IPS DF 6.9 (cell line): ENCODE measurements at places on chromosomes 1 and 21.

DNA sequence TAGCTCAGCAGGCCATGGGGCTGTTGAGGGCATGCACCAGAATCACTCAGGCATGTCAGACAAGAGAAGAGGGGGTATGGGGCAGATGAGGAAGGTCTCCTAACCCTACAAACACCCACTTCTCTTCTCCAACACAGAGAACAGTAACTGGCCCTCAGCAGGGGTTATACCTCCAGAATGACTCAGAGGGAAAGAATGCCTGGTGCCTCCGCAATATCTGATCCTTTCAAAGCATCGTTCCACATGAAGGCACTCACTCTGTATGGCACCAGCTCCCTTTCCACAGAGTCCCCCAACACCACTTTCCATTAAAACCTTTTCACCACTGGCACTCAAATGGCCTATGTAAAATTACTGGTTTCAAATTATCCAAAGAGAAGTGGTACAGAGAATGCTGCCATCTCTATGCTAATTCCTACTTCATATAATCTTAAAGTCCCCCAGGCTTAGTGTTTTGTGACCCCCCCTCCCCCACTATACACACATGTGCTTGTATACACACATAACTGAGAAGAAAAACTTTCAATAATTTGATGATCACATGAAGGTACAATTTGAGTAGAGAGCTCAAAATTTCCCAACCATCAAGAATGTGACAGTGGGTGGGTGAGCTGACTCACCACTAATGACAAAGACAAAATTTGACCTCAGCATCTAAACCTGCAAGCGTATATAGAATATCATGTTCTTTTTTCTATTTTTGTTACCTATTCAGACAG lies 91.5 kb downstream of the SIPA1L2 start:
- no peak overlapping the region for H3K4me3 ChIP-seq
- no peaks in the 10 kb centered on the region for H3K27me3 ChIP-seq
- H3K36me3 ChIP-seq, result no peaks in the 10 kb centered on the region
- peak; percentile 45 for DNase-seq

DNA sequence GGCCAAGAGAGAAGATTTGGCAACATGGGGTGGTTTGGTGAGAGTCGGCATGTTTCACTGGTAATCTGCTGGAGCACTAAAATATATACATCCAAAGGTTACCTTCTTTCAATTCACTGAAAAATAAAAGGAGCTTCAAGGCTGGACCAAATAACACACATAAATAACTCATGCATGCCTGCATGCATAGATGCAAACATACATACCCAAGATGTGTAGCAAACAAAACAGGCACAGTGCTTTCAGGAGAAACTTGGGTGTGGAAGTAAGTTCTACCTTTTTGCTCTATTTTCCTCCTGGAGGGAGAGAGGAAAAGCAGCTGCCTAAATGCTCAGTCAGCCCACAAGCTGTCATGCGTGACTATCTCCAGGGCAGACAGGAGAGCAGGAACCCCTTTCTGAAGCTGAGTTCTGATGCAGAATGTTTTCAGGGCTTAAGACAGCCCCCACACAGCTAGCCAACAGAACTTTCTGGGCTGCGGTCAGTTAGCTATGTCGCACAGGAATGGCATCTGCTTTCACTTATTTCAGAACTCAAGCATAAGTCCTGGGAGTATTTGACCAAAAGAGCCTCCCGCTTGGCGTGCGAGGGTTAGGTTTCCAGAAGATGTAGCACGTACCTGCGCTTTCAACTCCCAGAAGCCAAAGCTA lies 166.2 kb downstream of the TOMM20 start:
- no peak overlapping the region for H3K27ac ChIP-seq
- peaks cover 5% of the 10 kb centered on the region; the same call in 1 of the 2 replicates for H3K4me1 ChIP-seq
- no peaks in the 10 kb centered on the region for H3K27me3 ChIP-seq
- no peak for DNase-seq
- H3K4me3 ChIP-seq, result no peak overlapping the region
- H3K36me3 ChIP-seq, result no peaks in the 10 kb centered on the region

DNA sequence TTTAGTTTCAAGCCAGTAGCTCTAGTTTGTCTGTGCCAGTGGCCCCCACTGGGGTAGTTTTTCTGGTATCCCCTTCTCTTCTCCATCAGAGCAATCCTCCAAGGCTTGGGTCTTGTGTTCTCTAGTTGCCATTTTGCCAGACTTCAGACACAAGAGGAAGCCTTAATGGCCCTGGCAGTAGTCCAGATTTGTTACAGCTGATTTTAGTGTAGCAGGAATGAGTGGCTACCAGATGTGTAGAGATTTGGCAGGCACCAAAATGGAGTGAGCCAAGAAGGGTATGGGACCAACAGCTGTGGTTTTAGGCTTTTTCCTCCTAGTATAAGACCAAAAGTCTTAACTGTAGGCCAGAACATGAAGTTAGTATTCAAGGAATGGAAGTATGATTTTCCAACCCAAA lies 56.8 kb downstream of the ACP6 start:
- H3K4me3 ChIP-seq, result no peak overlapping the region
- H3K27me3 ChIP-seq, result no peaks in the 10 kb centered on the region
- DNase-seq, result no peak
- H3K36me3 ChIP-seq, result peaks cover 9% of the 10 kb centered on the region; the same call in 1 of the 2 replicates

- H3K4me3 ChIP-seq, result no peak overlapping the region
- no peak overlapping the region for H3K27ac ChIP-seq
- H3K4me1 ChIP-seq, result peaks cover 5% of the 10 kb centered on the region; the same call in 1 of the 2 replicates
- H3K36me3 ChIP-seq, result no peaks in the 10 kb centered on the region
- H3K27me3 ChIP-seq, result peaks cover 1% of the 10 kb centered on the region; the same call in 1 of the 2 replicates
Measured at GRCh38 chr1:25712299-25712970, 87.6 kb upstream of the SELENON start.

DNA sequence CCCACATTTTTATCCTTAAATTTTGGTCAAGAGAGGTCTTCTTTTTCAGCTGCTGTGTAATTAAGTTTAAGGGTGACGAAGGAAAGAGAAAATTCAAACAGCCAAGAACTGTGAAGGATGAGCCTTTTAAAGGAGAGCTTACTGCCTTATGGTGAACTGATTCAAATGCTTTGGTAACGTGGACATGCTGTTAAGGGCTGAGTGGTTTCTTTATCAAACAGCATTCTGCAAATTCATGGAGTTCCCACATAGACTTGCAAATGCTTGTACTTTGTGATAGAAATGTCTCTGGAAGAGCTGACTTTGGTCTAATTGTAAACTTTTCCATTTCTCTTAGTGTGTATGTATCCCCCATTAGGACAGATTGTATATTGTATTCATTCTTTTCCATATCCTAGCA lies 93.8 kb downstream of the CHD1L start:
- DNase-seq, result peak; percentile 16
- H3K4me3 ChIP-seq, result no peak overlapping the region
- no peaks in the 10 kb centered on the region for H3K4me1 ChIP-seq
- H3K27me3 ChIP-seq, result no peaks in the 10 kb centered on the region
- H3K36me3 ChIP-seq, result no peaks in the 10 kb centered on the region
- no peak overlapping the region for H3K27ac ChIP-seq

- H3K27ac ChIP-seq, result no peak overlapping the region
- no peak overlapping the region for H3K4me3 ChIP-seq
Measured at GRCh38 chr1:12067900-12068821, 5.1 kb downstream of the TNFRSF8 start.

- H3K27ac ChIP-seq, result no peak overlapping the region
- H3K27me3 ChIP-seq, result no peaks in the 10 kb centered on the region
- H3K4me1 ChIP-seq, result peaks cover 2% of the 10 kb centered on the region; the same call in 1 of the 2 replicates
- DNase-seq, result no peak
Measured at GRCh38 chr1:228166170-228166936, 749 bp downstream of the IBA57 start.

DNA sequence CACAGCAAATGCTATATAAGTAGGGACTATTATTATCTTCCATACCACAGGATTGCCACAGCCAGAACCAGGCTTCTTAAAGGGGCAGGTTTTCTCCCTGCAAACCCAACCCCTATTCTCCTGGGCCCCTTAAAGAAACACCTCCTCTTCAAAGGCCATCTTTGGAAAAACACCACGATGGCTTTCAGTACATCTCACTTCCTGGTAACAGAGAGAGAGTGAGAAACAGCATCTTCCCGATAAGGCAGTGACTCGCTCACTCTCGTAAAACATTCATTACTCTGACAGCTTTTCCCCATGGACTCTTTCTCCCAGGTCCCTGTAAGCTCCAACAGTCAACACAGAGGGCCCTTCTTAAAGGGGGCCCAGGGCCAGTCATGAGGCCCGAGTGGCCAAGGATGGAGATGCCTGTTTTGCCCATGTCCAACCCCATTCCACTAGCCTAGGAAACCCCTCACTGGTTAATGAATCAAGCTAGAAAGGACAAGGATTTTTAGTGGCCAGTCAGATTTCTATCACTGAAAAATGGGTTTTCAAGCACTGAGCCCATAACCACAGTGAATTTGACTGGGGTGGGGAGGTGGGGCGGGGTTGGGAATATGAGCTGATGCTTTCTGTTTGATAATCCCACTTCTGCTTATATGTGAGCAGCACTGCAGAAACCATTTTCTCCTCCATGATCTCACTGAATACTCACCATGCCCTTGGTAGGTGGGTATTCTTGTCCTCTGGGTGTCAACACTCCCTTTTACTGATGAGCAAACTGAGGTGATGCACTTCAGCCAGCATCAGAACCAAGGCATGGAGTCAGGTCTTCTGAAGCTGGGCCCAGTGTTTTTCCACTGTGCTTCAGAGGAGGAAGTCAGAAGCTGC lies 3.6 kb upstream of the NAV1 start:
- peaks cover 3% of the 10 kb centered on the region; the same call in 1 of the 2 replicates for H3K27me3 ChIP-seq
- H3K27ac ChIP-seq, result no peak overlapping the region
- H3K4me1 ChIP-seq, result peaks cover 4% of the 10 kb centered on the region; the same call in 1 of the 2 replicates
- H3K4me3 ChIP-seq, result no peak overlapping the region
- DNase-seq, result no peak

DNA sequence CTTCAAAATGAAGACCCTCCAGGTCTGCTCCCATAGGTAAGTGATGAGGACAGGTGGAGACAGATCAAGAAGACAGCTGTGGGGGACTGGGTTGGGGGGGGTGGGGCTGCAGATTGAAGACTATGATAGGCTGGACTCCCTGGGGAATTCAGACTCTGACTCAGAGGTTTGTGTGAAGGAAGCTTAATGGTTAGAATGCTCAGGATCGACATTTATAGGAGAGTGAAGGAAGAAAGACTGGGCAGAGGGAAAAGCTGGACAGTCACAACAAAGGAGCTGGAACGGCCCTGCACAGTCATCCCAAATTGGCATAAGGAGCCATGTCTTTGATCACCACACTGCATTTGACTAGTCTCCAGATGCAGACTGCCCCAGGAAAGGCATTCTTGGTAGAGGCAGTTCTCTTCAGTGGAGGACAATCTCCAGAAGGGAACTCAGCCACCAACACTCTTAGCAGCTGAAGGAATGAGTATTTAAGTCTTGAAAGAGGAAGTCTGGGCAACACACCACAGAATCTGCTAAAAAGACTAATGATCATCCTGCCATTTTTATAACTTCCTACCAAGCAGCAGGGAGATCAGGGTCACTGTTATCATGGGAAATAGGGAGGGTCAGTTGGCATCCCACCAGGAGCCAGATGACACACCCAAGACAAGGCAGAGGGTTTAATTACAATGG lies 120.0 kb upstream of the ZC3H11B start:
- H3K4me3 ChIP-seq, result no peak overlapping the region
- no peaks in the 10 kb centered on the region for H3K27me3 ChIP-seq
- H3K27ac ChIP-seq, result no peak overlapping the region
- H3K36me3 ChIP-seq, result no peaks in the 10 kb centered on the region

- no peaks in the 10 kb centered on the region for H3K36me3 ChIP-seq
- H3K27ac ChIP-seq, result no peak overlapping the region
- H3K27me3 ChIP-seq, result no peaks in the 10 kb centered on the region; the same call in 1 of the 2 replicates
Measured at GRCh38 chr1:203124546-203125317, 2.8 kb upstream of the ADORA1 start.

GRCh38 chr1:18527921-18528320 lies 47.2 kb downstream of the KLHDC7A start:
- H3K4me3 ChIP-seq, result no peak overlapping the region
- DNase-seq, result no peak
- peaks cover 1% of the 10 kb centered on the region; the same call in 1 of the 2 replicates for H3K4me1 ChIP-seq
- H3K27me3 ChIP-seq, result no peaks in the 10 kb centered on the region
- H3K36me3 ChIP-seq, result no peaks in the 10 kb centered on the region
- H3K27ac ChIP-seq, result no peak overlapping the region

GRCh38 chr1:229124520-229125124 lies 146.3 kb upstream of the RAB4A start:
- no peaks in the 10 kb centered on the region for H3K36me3 ChIP-seq
- no peak overlapping the region for H3K27ac ChIP-seq

GRCh38 chr1:205015241-205015640 lies 27.8 kb upstream of the CNTN2 start:
- no peak overlapping the region for H3K27ac ChIP-seq
- 0 out of 2 replicates have a peak, but pooled peaks cover 1% of the 10 kb centered on the region for H3K4me1 ChIP-seq
- no peaks in the 10 kb centered on the region for H3K36me3 ChIP-seq

DNA sequence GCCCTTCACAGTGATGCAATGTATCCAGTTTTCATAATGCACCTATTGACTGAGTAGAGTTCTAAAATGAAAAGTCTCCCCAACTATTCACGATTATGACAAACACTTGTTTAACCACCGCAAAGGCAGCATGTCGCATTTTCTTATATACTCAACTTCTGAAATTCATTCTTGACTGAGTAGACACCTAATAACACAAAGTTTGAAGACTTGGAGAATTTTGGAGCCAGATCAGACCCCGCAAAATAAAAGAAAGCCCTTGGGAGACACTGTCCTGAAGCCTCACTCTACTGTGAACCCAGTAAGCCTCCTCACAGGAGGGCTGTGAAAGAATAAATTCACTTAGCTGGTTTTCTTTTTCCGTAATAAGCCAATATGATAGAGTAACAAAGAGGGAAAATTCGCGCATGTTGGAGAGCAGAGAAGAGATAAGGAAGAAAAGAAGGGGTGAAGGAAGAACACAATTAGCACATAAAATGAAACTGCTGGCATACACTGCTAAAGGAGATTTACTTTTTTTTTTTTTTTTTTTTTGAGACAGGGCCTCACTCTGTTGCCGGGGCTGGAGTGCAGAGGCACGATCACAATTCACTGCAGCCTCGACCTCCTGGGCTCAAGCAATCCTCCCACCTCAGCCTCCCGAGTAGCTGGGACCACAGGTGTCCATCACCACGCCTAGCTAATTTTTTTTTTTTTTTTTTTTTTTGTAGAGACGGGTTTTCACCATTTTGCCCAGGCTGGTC lies 492 bp upstream of the COLGALT2 start:
- H3K4me1 ChIP-seq, result no peaks in the 10 kb centered on the region
- no peak overlapping the region for H3K27ac ChIP-seq
- H3K36me3 ChIP-seq, result no peaks in the 10 kb centered on the region
- DNase-seq, result no peak

DNA sequence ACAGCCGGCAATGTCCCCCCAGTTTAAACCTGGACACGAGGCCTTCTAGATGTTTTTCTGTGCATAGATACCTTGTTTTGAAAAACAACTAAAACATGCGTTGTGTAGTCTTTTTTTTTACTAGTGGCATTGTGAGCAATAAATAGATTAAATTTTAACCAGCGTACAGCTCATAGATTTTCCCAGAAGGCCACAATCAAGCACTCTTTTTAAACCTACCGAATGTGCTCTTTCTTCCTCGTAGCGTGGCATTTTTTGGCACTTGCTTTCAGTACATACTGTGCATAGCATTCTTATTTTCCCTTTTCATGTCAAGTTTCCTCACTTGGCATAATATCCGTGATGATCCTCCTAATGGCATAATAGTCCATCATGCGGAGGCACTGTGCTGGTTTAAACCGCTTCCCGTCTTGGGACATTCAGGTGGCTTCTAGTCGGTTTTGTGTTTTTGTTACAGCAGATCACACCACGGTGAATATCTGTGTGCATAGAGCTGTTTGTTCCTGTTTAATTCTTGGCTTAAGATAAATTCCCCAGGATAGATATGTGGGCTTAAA lies 95.3 kb downstream of the PDE9A start:
- H3K4me3 ChIP-seq, result no peak overlapping the region
- H3K27me3 ChIP-seq, result no peaks in the 10 kb centered on the region
- DNase-seq, result no peak
- peaks cover 1% of the 10 kb centered on the region; the same call in 1 of the 2 replicates for H3K4me1 ChIP-seq
